ENCODE measurements at places on chromosomes 7 and 10. TPM values are rescaled to one million over a fixed set of nuclear protein-coding genes. Genes with fewer than 3 reads are reported as not detected.

RBM20 gene
- 2.8 TPM for total RNA-seq

CYP2C9 gene
- total RNA-seq, result 2.8 TPM

LLCFC1 gene
- total RNA-seq, result not detected

CXCL12 gene
- 137 TPM for total RNA-seq

CHAT gene
- total RNA-seq, result 0.62 TPM

HOXA5 gene
- 55.0 TPM for total RNA-seq

PDZD7 gene
- 1.4 TPM for total RNA-seq

CAMK2G gene
- 24.9 TPM for total RNA-seq

INHBA gene
- 29.3 TPM for total RNA-seq

STEAP1B gene
- not detected for total RNA-seq
